ENCODE measurements at places on chromosomes 11 and 22.
A peak's percentile ranks its signal among the peaks of the same experiment; 100 is the strongest.

GRCh38 chr22:43344520-43344787 is 1.3 kb upstream of the SCUBE1 start:
- no peak for DNase-seq

DNA sequence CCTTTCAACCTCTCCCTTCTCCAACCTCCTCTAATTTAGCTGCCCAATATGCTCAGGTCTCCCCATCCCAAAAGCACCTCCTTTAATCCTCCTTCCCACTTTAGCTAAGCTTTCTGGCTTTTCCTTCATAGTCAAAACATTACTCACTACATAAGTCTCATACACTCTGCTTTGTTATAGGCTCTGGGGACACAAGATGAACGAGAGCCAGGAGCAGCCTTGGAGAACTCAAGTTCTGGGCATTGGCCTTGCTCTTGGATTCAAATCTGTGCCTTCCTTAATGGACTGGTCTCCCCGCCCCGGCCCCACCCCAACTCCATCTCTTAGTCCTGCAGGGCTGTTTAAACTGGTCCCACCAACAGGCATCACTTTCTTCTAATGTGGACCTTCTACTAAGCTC is 11.4 kb upstream of the HPX start:
- DNase-seq, result no peak

DNA sequence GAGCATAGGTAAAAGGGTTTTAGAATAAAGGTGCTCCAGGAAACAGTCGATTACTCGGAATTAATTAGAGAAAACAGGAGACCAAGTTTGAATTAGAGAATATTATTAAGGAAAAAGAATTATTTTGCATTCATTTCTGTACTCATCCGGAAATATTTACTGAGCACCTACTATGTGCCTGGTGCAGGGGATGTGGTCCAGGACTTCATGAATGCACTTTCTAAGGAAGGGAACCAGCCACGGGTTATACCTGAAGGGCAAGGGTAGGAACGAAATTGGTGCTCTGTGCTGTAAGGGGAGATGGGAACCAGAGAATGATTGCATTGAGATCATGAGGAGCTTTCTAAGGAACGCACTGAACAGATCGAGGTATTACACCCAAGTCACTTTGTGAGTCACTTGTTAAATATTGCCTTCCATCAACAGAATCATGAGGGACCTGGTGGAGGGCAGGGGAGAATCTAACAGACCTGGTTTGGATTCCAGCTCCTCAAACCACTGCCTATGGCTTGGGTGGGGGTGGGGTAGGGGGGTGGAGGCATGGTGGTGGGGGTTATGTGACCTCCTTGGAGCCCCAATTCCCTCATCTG is 40.9 kb downstream of the C11orf96 start:
- DNase-seq, result no peak

DNA sequence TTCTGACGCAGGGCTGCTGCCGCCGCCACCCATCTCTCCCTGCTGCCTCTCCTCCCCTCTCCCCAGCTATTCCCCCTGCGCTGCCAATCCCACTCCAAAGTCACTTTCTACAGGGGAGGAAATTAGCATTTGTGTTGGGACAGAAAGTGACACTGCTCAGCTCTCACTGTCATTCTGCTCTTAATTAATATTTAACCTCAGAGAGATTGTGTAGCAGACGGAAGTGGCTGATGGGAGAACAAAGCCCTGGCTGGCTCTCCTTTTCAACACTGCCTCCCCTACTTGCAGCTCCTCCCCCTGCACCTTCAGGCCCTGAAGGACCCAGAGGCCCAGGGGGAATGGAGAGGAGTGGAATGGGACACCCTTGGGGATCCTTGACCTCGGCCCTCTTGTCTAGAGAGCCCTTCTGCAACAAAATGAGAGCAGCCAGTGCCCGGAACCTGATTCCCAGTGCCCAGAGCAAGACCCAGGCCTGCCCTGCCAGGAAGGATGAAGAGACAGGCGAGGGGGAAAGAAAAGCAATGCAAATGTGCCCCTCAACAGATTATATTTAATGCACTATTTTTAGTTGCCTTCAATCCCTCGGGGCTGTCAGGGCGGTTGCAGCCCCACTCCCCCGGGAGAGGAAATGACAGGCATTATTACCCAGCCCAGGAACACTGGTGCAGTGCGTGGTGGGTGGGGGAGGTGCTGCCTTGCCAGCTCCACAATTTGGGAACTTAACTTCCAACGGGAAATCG is 14.6 kb upstream of the NRGN start:
- DNase-seq, result peak; percentile 81

- DNase-seq, result no peak
Measured at GRCh38 chr22:35205961-35206360, 51.3 kb upstream of the HMGXB4 start.

DNA sequence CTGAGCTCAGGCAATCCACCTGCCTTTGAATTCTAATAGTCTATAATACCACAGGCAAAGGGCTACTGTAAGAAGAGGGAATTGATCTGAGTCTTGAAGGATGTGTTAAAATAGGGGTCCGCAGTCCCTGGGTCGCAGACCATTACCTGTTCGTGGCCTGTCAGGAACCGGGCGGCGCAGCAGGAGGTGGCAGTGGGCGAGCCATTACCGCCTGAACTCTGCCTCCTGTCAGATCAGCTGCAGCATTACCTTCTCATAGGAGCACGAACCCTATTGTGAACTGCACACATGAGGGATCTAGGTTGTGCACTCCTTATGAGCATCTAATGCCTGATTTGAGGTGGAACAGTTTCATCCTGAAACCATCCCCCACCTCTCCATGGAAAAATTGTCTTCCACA is 11.5 kb upstream of the TMEM123 start:
- DNase-seq, result no peak

- peak; percentile 92 for DNase-seq
Measured at GRCh38 chr22:43945632-43946383, 9.4 kb upstream of the SAMM50 start.

DNA sequence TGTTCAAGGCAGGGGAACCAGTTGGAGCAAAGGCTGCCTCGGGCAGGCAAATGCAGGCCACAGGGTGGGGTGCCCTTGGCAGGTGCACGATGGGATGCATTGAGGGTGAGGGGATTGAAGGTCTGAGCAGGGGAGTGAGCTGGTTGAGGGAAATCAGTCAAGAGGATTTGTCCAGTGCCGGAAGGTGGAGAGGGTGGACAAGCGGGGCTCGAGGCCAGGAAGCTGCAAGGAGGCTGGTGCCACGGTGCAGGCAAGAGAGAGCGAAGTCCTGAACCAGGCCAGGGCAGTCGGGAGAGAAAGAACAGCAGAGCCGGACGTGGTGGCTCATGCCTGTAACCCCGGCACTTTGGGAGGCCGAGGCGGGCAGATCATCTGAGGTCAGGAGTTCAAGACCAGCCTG is 10.4 kb upstream of the MS4A10 start:
- DNase-seq, result no peak

DNA sequence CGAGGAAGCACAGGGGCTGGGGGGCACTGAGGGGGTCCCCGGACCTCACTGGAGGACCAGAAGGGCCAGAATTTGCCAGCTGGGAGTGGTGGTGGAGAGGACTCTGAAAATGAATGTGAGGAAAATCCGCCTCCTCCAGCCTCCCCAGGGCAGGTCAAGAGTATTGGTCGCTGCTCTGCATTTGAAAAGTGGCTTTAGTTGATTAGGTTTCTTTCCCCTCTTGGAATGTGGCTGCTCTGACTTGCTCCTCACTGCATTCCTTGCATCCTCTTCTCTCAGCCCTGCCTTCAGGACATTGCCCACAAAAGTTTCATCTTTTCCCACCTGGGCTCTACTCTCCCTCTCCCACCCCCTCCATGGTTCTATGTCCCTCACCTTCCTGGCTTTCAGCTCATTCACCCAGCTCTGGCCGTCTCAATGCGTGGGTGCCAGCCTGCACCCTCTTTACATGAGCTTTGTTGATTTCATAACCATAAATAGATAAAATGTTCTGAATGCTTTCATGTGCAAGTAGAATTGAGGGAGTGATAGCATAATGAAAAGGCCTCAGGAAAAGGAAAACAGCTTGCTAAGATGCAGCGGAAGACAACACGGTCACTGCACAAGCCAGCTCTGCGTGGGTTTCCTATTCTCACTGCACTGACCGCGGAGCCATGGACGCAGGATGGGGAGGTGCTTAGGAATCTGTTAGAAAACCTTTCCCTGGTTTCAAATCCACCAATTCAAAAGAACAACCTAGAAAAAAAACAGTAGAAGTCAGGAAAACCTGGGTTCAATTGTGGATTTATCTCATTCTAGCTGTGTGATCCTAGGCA is 6.5 kb upstream of the NPAS4 start:
- DNase-seq, result no peak

- no peak for DNase-seq
Measured at GRCh38 chr11:16555956-16556355, 182.5 kb upstream of the C11orf58 start.

- peak; percentile 71 for DNase-seq
Measured at GRCh38 chr22:19143967-19144400, 467 bp downstream of the ESS2 start.

DNA sequence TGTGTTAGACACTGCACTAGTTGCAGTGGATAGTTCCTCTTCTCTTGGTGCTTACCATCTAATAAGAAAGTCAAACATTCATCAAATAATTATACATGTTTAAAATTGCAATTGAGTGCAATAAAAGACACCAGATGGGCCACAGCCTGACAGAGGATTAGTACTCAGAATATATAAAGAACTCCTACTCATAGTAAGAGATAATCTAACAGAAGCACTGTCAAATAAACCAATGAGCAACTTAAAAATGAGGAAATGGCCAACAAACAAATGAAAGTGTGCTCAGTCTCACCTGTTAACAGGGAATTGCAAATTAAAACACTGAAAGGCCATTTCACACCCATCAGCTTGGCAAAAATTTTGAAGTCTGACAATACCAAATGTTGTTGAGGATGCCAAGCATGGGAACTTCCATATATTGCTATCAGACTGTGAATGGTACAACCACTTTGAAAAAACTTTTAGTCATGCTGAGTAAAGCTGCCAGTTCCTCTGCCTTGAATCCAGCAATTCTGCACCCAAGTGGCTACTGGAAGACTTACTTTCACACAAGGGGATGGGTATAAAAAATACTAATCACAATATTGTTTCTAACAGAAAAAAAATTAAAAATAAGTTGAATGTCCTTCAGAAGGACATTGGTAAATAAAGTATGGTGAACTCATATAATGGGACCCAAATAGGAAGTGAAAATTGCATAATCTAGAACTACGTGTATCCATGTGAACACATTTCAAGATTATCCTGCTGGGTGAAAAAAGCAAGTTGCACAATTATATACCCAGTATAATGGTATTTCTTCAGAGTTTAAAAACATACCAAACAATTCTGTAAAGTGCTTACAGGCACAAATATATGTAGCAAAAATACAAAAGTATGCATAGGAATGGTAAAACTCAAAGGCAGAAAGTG is 41.4 kb upstream of the CREB3L1 start:
- no peak for DNase-seq

DNA sequence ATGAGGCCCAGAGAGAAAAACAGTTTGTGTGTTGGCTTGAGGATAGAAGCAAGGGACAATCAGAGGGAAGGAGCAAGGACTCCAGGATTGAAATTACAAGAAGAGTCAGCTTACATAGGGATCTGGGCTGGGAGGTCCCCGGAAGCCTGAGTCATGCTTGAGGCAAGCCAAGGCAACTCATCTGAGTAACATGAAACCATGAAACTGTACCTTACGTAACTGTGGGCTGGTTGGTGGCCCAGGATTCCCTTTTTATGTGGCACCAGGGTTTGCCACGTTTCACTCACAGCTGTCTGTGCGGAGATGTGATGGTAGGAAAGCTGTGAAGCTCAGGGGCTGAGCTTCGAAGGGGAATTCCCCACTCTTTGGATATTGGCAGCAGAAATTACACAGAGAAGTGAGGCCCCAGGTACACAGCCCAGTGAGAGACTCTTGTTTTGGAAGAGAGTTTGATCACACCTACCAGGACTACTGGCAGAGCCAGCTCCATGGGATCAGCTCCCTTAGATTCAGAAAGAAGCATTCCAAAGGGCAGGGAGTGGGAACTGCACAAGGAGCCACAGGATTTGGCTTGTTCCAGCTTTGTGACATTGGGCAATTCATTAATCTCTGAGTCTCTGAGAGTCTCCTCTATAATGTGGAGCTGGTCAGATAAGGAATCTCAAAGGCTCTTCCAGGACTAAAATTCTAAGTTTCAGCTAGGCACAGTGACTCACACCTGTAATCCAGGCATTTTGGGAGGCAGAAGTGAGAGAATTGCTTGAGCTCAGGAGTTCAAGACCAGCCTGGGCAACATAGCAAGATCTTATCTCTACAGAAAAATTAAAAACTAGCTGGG is 7.8 kb downstream of the SLC5A1 start:
- DNase-seq, result no peak

DNA sequence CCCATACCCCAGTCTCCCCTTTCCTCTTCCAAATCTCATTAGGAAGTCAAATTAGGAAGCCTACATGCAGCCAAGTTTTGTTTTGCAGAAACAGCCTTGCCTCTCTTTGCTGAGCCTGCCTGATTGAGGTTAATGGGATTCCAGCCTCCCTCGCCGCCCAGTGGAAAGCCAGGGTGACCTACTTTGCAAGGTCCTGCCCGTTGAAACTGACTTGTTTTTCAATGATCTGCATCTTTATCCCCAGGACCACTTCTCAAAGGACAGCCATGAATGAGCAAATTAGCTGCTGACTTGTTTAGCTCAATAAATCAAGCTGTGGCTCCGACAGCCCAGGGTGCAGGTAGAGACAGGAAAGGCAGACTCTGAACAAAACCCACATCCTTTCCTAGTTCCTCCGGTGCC is 110.4 kb downstream of the RRAS2 start:
- no peak for DNase-seq

DNA sequence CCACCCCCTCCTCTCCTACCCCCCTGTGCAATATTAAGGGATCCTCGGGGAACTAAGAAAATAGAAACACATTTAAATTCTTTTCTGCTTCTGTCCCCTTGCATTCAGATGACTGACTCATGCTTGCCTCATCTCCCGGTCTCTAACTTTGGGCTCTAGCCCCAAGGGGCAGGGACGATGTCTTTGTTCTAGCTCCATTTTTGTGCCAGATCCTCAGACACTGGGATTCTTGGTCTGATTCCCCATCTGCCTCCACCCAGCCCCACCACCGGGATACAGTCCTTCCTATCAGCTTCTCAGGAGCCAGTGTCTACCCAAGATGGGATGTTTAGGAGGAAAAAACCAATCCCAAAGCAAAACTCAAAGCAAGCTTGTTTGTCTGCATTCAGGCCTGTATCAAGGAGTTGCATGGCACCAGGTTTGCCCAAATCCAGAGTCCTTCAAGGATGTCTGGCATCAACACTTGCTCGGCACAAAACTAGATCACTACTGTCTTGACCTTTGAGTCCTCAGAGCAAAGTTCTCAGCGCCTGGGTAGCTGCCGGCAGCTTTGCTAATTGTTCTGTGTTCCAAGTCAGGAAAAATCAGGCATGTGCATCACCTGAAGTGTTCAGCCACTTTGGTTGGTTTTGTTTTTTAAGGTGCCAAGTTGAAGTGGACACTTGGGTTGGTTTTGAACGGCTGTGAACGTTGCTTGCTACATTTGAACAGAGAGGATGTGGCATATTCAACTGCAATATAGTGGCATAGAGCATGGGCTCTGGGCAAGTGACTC is 212.8 kb downstream of the DSCAML1 start:
- DNase-seq, result peak; percentile 62

- DNase-seq, result peak; percentile 51
Measured at GRCh38 chr11:46050662-46051061, 70.6 kb downstream of the PHF21A start.

- DNase-seq, result no peak
Measured at GRCh38 chr11:8871962-8872361, 39.0 kb upstream of the AKIP1 start.

GRCh38 chr11:4881860-4882500 is at the start of gene OR51T1:
Gene OR51T1, plus strand, starts transcription at chr11:4881900. Its CDS starts 0 bp downstream, at chr11:4881900.
- no peak for DNase-seq

- DNase-seq, result no peak
Measured at GRCh38 chr11:8733852-8734251, 51.3 kb downstream of the RPL27A start.

- DNase-seq, result no peak
Measured at GRCh38 chr11:73728000-73728399, 32.9 kb downstream of the RAB6A start.
